ENCODE measurements at places on chromosomes 7 and 10.
A peak's percentile ranks its signal among the peaks of the same experiment; 100 is the strongest.

- peak; percentile 33 for DNase-seq
These were observed 59.1 kb downstream of the STK32C start for GRCh38 chr10:132248455-132249225.

DNA sequence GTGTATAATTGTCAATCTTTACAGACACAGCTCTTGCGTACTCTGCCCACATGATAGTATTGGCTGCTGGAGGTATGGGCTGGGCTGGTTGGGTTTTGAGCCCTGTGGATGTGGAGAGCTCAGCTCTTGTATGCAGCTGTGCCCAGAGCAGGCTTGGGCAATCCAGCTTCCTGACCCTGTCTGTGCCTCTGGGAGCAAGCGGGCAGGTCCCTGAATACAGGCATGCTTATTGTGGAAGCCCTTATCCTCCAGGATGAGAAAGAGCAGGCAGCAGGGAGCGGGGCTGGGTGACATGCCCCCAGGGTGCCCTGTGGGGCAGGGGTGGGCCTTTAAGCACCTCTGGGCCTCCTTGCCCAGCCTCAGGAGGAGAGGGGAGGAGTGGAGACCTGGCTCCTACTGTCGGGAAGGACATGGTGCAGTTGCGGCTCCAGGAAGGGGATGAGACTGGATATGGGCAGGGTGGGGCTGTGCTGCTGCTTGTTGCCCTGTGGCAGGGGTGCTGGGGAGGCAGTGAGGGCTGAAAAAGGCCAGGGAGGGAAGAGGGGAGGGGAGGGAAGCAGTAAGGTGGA, 32.7 kb upstream of the SH2D4B start:
- DNase-seq, result no peak

- DNase-seq, result no peak
These were observed 455.6 kb upstream of the AKR1E2 start for GRCh38 chr10:4370376-4370775.

- no peak for DNase-seq
These were observed 636.5 kb downstream of the GALNT17 start for GRCh38 chr7:71768450-71768849.

DNA sequence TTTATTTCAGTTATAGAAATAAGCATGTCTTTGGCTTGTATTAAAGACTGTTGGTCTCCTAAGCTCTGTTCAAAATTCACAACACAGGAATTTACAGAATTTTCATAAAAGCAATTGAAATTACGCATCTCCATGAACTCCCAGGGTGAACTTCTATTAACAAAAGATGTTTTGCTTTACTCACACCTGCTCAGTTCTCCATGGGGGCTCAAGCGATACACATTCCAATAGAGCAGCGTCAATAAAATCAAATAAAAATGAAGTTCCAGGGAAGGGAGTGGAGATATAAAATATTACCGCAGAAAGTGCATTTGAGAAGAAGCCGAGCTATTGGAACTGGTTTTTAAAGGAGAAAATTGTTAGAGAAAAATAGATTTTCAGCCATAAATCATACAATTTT, 41.5 kb upstream of the ZNF438 start:
- DNase-seq, result no peak

DNA sequence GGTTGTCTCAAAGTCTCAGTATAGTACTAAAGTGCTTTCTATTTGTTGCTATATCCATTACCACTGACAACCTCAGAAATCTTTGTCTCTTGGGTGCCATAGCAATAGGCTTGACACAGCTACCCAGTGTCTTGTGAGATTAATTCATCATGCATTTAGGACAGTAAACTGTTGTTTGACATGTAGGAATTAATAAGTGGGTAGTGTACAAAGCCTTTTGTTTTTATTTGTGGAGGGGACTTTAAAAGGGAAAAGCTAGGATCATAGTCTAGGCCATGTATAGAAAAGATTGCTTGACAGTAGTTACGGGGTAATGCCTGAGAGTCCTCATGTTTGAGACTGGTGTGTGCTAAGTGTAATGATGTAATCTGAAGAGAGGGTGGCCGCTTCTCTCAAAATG, 102.6 kb upstream of the AGR3 start:
- no peak for DNase-seq

DNA sequence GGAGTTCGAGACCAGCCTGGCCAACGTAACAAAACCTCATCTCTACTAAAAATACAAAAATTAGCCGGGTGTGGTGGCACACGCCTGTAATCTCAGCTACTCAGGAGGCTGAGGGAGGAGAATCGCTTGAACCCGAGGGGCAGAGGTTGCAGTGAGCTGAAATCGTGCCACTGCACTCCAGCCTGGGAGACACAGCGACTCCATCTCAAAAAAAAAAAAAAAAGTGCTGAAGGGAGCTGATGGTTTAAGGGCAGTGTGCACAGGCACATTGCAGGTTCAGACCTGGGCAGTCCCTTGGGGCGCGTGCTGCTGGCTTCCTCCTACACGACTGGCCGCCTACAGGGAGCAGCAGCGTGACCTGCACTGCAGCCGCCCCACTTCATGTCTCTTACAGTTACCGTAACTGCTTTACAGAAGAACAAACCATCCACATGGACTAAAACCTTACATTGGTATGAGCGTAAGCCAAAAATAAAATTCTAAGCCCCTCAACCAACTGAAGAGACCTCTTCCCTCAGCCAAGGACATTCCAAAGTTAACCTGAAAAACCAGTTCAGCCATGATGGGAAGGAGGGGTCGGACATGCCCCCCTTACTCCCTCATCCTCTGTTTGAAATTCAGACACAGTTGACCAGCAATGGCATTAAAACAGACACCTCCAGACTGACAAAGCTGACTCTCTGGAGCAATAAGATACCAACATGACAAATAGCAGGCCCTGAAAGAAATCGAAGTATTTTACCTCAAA, 262.2 kb downstream of the ZMYND11 start:
- DNase-seq, result no peak

GRCh38 chr10:26946102-26946811, 85.5 kb upstream of the ABI1 start:
- no peak for DNase-seq

DNA sequence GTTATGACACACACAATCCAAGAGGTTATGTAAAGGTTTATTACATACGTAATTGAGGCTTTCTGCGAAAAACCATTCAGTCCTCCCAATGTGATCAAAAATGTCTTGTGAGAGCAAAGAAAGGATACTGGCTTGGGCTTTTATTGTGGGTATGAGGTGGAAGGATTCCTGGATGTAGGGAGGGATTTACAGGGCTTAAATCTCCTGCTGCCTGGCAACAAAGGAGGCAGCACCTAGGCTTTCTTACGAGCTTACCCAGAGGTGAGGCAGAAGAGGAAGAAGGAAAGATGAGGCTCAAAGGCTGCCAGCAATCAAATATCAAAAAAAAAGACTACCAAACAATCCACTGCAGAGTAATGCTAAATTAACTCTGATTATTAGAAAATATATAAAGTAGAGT, 1149.5 kb upstream of the POT1 start:
- DNase-seq, result no peak

- DNase-seq, result peak; percentile 46
These were observed 1.6 kb downstream of the FAM24A start for GRCh38 chr10:122911889-122912484.

- no peak for DNase-seq
These were observed 244.2 kb upstream of the FOXK1 start for GRCh38 chr7:4437916-4438315.

GRCh38 chr7:87810130-87810529, 66.0 kb downstream of the SLC25A40 start:
- no peak for DNase-seq

DNA sequence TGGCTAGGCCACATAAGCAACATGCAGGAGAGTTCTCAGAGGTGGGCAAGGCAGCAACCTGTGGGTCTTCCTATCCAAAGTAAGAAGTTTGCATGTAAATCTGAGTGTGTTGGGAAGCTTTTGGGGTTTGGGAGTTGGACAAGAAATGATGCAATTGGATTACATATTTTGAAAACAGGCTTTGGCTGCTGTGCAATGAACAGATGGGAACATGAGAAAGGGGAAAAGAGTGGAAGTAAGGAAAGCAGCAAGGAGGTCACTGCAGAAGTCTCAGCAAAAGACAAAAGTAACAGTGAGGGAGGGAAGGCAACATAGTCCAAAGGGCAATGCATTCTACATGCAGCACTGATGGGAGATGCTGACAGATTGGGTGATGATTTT, 61.1 kb upstream of the C10orf90 start:
- no peak for DNase-seq

GRCh38 chr10:120221873-120222485, 235.0 kb upstream of the PLPP4 start:
- peak; percentile 20 for DNase-seq

DNA sequence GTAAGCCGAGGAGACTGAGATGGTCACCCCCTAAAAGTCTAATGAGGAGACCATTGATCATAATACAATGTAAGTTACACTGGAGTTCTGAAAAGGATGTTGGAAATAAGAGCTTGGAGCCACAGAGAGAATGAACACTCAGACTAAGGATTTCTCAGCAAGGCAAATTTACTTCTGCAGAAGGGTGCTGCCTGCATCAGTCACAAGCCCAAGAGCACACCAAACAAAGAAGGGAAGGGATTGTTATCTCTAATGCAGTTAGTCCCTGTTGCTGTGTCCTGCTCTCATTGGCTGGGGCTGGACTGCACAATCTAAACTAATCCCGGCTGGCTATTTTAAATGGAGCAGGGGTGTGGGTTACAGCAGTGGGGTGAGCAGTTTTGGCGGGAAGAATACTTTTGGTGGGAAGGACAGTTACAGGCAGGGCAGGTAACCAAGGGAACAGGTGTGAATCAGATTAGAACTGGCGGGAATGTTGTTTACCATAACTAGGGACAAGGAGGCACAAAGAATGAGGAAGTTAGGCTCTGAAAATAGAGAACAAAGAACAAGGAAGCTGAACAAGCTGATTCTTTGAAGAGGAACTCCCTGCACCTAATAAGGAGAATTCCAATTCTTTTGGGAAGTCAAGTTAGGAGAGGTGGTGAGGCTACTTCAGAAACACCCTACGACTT, 30.3 kb upstream of the TRIM24 start:
- DNase-seq, result no peak

GRCh38 chr7:137652721-137653120, 194.1 kb downstream of the DGKI start:
- DNase-seq, result no peak

DNA sequence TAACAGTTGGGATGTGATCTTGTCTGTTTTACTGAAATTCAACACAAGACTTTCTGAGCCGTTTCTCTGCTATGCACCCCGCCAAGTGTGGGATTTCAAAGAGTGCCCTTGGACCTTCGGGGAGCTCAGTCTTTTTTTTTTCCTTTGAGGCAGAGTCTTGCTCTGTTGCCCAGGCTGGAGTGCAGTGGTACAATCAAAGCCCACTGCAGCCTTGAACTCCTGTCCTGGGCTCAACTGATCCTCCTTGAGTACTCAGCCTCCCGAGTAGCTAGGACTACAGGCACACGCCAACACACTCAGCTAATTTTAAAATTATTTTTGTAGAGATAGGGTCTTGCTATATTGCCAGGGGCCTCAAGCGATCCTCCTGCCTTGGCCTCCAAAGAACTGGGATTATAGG, 162.9 kb downstream of the BAMBI start:
- DNase-seq, result no peak

DNA sequence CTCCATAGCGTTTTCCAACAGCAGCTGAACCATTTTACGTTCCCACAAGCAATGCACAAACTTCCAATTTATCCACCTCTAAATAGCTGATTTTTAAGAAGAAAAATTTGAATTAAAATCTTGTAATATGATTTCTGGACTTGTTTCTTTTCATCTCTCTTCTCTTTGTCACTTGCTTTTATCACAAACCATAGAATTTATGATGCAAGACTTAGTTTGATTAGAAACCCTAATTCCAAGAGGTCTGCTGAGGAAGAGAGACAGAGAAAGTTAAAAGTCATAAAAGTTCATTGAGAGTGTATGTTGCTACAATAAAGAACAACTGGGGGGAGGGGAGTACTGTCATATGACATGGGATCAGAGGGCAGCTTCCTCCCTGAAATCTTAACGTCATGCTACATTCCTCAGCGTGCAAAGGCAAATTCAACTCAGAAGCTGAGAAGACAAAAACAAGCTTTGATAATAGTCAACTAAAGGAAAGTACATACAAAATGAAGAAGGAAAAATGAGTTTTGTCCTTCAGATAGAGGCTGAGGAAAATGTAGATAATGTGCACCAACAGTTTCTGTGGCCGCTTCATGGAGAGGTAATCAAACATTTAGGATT, 18.4 kb upstream of the CUBN start:
- no peak for DNase-seq

DNA sequence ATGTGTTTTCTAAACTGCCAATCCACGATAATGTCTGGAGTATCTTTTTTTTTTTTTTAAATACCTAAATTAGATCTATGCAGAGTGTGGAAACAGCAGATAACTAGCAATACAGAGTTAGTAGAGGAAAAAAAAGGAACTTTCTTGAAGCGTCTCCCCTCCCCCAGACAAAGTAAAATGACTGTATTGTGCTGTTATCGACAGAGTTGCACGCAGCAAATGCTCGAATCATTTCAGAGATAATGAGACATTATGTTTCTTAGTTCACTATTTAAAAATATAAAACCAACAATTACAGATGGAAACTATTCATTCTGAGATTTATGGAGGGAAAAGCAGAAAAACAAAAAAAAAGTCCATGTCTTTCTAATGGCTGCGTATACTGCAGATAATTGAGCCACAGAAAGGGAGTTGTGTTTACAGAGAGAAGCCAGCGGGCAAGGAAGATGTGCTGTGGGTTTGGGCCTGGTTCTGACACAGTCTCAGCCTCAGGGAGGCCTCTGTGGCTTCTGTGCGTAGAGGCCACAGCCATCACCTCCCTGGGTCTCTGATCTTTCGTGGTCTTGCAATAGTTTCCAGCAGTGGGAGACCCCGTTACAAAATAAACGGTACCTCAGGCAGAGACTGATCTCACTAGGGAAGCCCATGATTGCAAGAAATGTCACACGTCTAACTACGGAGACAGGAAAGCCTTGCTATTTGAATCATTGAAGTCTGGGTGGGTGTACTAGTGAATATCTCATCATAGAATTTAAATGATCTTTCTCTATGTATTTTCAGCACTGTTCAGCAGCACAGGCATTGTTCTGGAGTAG, 19.1 kb upstream of the KLF6 start:
- DNase-seq, result peak; percentile 52

GRCh38 chr10:30536578-30536977, 93.0 kb downstream of the LYZL2 start:
- DNase-seq, result no peak

DNA sequence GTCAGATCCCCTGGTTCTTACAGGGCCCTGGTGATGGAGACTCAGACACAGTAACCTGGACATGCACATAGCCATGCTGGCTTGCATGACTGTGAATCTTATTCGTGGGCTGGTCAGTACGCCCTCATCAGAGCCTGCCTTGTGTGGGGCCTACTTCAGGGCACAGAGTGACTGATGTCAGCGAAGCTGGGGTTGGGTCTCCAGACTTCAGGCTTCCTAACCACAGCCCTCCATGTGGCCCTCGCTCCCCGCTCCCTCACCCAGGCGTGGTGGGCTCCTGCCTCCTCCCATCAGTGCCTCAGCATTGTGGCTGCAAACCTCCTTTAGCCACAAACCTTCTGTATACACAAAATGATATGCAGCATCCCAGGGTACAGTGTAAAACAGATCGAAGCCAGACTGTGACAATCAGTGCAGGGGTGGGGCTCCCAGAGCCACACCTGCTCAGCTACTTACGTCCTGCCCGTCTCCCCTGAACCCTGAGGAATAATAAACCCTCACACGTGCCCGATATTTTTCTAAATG, 7.1 kb upstream of the C10orf105 start:
- DNase-seq, result no peak

- DNase-seq, result peak; percentile 21
These were observed 81.1 kb downstream of the ZMIZ1 start for GRCh38 chr10:79149662-79150443.

GRCh38 chr7:142910031-142910433, 23.5 kb downstream of the TRPV5 start:
- DNase-seq, result no peak
